ENCODE measurements at places on chromosomes 16 and 17. TPM values are rescaled to one million over a fixed set of nuclear protein-coding genes. Genes with fewer than 3 reads are reported as not detected.

Gene TBC1D3B
- total RNA-seq, result 2.2 TPM

DNA sequence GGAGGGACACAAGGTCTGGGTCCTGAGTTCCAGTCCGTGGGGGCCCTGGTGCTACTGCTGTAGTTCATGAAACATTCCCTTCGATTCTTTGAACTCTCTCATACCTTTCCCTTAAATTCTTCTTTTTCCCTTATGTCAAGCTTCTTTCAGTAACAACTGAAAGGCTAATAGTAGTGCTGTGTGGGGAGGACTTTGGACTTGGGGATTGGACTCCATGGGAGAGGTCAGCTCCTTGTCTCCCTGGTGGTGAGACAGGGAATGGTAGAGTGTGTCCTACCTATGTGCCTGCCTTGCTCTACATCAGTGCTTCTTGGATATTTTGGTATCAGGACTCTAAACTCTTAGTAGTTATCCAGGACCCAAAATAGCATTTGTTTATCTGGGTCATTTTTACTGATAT lies 628.1 kb downstream of the WWOX start:
- no peak for DNase-seq

Gene PIGL
- total RNA-seq, result 8.2 TPM

DNA sequence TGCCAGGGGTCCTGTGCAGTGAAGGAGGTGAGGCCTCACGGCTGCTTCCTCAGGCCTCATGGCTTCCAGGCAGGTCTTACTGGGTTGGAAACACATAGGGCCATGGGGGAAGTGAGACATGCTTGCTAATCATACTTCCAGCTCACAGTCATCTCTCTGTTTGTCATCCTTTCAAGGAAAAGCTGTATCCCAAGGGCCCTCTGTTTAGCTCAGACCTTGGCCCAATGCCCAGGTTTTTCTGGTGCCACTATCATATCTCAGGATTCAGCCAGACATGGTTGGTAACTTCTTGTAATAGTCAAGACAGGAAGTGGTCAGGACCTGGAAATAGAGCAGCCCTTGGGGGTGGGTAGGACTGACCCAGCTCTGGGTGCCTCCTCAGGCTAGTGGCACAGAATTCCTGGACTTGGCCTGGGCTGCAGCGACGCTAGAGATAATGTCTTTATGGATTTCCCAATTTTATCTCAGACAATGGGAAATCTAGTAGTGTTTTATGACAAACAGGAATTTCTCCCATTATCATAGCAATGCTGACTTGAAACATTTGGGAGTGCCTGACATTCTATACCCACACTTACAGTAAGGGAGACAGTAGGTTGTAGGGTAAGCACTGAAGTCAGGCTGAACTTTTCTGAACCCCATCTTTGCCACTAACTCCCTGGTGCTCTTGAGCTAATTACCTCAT lies 13.5 kb upstream of the ITGB3 start:
- DNase-seq, result peak; percentile 77

Gene CA7
- not detected for total RNA-seq

- no peak for DNase-seq
These were observed 265.8 kb upstream of the TNRC6C start for GRCh38 chr17:77692571-77693161.

GRCh38 chr16:61270726-61271125 lies 765.5 kb downstream of the CDH8 start:
- no peak for DNase-seq

- no peak for DNase-seq
These were observed 163.3 kb upstream of the GSE1 start for GRCh38 chr16:85449885-85450245.

Measured in Right ventricle myocardium superior (tissue), 1 donor.